ENCODE measurements at places on chromosomes 4 and X. TPM values are rescaled to one million over a fixed set of nuclear protein-coding genes. Genes with fewer than 3 reads are reported as not detected.
A peak's percentile ranks its signal among the peaks of the same experiment; 100 is the strongest.

GRCh38 chrX:103783196-103783595, 6.6 kb downstream of the PLP1 start:
- no peak for DNase-seq

- DNase-seq: no peak
These were observed 84.1 kb downstream of the BMPR1B start for GRCh38 chr4:94841864-94842221.

- DNase-seq: no peak
These were observed 18.7 kb upstream of the ADD1 start for GRCh38 chr4:2824836-2825381.

DNA sequence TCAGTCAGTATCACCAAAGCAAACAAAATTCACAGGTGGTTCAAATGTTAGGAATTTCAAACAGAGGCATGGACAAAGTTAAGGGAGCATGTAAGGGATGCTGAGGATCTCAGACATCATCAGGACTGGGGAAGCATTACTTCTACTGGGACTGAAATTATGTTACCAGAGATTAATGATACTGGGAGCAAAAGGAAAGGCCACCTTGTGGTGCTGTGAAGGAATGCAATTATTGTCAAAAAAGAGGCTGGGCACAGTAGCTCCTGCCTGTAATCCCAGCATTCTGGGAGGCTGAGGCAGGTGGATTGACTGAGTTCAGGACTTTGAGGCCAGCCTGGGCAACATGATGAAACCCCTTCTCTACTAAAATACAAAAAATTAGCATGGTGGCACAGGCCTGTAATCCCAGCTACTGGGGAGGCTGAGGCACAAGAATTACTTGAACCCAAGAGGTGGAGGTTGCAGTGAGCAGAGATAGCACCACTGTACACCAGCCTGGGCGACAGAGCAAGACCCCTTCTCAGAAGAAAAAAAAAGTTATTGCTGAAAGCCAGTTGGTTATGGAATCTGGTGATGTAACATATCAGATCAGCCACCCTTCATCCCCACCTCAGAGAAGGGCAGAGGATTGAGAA, 954.3 kb downstream of the PCDH7 start:
- peak; percentile 17 for DNase-seq

Gene CLIC2
- 0.66 TPM for total RNA-seq

Gene DDIT4L
- total RNA-seq: 4.9 TPM

- no peak for DNase-seq
These were observed 16.4 kb downstream of the DDX3X start for GRCh38 chrX:41350150-41350975.

DNA sequence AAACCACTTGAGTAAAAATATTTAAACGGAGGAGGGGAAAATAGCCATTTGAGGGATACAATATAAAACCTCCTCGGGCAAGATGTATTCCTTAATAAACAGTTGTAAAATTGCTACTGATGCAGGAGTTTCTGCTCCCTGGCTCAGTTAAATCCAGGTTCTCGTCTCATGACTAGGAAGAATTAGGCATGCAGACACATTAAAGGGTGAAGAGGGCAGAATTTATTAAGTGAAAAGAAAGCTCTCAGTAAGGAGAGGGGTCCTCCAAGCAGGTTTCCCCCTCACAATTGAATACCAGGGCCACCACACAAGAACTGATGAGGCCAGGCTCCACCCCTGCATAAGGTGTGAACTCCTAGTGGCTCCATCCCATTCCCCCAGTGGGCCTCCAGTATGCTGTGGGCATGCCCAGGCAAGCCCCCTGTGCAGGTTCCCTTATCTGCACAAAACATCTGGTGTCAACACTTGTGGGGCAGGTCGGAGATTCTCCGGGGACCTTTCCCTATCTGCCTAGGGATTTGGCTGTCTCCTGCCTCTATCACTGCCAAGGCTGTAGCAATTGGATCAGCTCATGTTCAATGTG, 80.4 kb downstream of the HS6ST2 start:
- DNase-seq: no peak

GRCh38 chr4:131426023-131426758, 1722.9 kb upstream of the PCDH10 start:
- no peak for DNase-seq

DNA sequence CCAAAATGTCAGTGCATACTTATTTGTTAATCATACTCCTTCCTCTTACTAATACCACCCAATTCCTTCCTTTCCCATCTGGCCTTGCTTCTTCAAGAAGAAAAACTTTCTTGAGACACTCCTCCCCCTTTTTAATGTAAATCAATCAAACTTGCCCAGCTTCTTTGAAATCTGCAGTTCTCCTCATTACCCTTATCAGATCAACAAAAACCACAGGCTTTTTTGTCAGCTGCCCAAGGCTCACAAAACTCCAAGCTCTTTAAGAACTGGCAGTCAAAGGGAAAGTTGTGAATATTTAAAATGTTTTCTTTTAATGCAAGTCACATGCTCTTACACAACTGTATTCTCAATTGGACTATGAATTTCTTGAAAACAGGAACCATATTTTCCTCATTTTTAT, 11.3 kb upstream of the MYOZ2 start:
- DNase-seq: no peak

DNA sequence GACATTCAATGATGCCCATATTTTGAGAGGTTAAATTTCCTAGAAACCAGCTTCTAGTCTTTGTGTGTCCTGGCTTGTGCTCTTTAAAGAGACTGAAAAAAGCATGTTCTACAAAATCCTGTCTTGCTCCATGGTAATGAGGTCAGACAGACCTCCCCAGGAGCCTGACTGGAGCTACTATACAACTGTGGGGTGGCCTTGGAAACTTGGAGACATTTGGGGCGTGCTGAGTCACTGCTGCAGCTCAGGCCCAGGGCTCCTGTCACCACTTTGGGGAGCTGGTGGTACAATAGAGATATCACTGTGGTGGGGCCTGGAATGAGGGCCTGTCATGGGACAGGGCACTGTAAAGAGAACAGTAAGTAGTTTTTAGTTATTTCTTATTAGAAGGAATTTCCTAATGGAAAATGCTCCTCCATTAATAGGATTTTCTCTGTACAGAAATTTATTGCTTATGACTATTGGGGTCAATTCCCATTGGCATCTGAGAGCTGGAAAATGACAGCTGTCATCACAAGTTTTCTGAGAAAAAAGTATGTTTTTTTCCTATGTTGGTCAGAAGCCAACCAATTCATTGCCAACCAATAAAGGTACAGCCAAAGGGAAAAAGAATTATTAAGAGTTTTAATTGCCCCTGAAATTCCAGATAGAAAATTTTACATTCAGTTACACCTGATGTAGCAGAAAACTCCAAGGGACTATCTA, 207.4 kb upstream of the JADE1 start:
- no peak for DNase-seq

DNA sequence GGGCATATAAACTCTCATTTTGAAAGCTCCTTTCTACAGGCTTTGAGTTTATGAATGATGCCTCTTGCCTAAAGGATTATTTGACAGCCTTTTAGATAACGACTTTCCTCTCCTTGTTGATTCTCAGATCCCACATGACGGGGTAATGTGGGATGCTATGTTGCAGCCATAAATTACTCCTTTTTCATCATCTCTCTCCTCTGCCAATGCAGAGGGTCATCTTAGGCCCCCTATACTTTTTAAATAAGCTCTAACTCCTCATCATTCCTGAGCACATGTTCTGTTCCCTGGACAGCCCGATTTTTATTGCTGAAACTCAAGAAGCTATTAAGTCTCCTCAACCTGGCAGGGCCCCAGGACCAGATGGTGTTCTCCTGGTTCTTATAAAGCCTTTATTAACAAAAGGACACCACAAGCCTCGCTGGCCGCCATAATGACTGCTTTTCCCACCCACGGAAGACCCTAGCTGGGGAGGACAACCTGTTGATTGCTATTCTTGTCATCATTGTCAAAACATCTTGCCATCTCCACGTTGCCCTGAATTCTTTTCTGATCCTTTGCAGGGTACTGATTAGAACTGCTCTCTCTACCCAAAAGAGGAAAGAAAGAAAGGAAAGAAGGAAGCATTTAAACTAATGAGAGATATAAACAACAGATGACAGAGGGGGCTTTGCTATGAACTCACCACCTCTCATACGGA, 150.7 kb downstream of the DHX15 start:
- no peak for DNase-seq

GRCh38 chr4:26061248-26061986, 147.4 kb downstream of the SMIM20 start:
- DNase-seq: peak; percentile 57

Gene CPLX1
- 2.0 TPM for total RNA-seq

Gene CTAG2
- total RNA-seq: not detected

Gene OTUD6A
- 0.13 TPM for total RNA-seq

DNA sequence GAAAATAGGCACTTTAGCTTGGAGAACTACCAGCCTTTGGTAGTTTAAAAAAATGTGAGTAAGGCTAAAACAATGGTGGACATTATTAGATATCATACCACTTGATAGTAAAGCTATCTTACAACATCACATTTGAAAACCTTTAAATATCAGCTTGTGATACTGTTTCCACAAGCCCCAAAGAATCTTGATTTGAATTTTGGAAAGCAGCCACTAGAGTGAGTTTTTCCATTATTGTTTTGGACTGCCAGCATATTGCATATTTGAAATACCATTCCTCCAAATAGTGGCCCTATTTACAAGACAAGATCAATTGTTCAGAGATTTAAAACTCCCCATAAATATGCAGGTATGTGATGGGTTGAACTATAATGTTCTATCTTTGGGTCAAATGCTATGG, 303.0 kb upstream of the PRPS2 start:
- DNase-seq: no peak

Gene NMU
- total RNA-seq: 43.5 TPM

DNA sequence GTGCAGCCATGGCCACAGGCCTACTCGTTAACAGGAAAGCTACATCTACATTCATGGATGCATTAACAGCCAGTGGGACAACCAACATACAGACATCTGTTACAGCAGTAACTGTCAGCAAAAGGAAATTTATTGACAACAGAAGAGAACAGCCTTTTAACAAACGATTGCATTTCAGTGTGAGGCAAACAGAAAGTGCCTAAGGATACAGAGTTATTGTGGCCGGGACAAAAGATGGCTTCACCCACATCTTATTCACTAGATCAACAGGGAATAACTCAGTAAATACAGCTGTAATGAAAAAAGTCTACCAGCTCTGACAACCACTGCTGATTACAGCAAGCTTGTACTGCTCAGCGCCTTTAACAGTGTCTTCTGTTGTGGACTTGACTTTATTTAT, 61.5 kb upstream of the TBL1X start:
- no peak for DNase-seq

DNA sequence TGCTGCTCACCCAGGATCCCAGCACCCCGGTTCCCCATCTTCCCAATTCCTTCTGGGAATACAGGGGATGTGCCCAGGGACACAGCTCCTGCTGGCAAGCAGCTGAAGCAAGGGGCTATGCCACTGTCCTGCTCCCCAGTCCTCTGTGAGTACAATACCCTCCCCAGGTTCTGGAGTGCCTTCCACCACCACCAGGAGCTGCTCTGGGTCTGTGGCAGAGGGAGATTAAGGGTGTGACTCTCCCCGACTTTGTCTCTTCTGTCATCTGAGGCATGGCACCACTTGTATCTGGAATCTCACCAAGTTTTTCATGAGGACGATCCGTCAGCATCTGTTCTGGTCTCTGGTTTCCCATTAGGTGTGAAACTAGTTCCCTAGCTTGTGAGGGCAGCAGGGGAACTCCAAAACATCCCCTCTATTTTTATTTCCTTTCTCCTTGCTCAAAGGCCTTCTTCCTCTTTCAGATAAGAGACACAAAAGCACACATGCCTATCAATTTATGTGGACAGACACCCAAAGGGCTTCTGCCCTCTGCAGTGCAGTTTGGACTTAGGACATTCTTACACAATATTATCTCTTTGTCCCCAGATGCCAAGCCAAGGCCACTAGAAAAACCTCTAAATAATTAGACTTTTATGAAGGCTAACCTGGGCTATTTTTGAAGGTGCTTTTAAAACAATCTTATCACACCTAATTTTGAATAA, 26.8 kb downstream of the MGST2 start:
- peak; percentile 26 for DNase-seq

Gene MTNR1A
- total RNA-seq: 0.73 TPM

DNA sequence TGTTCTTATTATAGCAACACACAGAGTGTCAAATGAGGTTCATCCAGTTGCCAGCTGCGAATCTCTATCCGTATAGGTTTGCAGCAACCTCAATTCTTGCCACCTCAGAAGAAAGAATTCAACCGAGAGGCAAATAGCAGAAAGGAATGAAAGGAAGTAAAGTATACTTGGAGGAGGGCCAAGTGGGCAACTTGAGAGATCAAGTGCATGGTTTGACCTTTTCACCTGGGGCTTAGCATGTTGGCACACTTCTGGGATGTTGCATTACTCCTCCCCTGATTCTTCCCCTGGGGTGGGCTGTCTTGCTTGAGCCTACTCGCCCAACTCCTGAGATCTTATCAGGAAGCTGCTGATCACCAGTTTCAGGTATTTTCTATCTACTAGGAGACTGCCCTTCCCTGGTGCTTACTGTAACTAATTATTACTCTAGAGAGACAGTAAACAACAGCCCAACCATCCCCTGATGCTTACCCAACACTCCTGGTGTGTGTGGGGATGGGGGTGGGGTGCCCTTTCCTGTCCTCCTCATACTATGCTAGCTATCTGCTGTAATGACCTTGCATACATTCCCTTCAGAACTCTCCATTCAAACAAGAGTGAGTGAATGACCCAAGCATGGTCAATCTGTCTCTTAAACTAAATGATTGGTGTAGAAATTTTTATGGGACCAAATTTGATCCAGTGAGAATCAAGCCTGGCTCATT, 7.3 kb upstream of the TMEM33 start:
- no peak for DNase-seq

DNA sequence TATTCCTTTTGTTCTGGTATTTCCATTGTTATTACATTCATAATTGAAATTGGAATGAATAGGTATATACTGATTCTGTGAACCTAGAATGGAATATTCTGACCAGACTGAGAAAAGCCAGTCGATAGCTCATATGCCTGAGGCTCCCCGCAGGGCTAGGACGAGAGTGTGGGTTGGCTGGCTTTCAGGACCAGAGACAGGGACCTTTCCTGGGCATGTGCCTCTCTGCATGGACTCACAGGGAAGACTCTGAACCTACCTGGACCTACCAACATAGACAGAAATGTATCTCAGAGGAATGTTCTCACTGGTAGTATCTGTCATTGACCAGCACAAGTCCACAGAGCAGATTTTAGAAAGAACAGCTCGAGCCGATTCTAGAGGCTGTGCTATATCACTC, 214.6 kb downstream of the FRMPD4 start:
- peak; percentile 12 for DNase-seq

DNA sequence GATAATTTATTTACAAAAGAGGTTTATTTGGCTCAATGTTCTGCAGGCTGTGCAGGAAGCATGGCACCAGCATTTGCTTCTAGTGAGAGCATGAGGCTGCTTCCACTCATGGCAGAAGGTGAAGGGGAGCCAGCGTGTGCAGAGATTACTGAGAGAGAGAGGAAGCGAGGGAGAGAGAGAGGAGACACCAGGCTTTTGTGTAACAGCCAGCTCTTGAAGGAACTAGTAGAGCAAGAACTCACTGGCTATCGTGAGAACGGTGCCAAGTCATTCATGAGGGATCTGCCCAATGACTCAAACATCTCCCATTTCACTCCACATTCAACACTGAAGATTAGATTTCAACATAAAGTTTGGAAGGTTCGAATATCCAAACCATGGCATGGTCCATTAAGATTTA, 12.7 kb downstream of the GUCY1A1 start:
- no peak for DNase-seq

- no peak for DNase-seq
These were observed 38.1 kb downstream of the FRG2 start for GRCh38 chr4:189988877-189989431.

Gene FRMPD3
- 1.7 TPM for total RNA-seq

Gene PDE6B
- 13.0 TPM for total RNA-seq

All from WTC11 (cell line).